ENCODE measurements at places on chromosomes 6 and 20. TPM values are rescaled to one million over a fixed set of nuclear protein-coding genes. Genes with fewer than 3 reads are reported as not detected.

DNA sequence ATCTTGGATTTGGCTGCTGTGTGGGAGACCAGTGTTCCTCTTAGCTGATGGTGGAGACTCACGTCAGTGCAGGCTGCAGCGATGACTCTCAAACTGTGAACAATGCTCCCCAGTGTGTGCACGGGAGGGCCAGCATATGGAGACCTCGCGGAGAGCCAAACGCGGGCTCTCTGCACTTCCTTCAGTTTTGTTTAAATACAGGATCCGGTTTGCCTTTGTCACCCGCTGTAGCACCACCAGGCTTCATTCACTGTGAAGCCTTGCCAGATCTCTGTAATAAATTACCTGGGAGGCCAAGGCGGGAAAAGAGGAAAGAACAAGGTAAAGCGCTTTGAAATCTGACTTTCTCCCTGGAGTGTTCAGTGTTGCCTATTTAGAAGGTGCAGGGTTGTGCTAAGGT, 30.7 kb upstream of the TMEM14A start:
- no peaks in the 10 kb centered on the region for H3K36me3 ChIP-seq
- H3K27ac ChIP-seq = no peak overlapping the region
- H3K4me3 ChIP-seq = no peak overlapping the region
- H3K27me3 ChIP-seq = peaks cover 14% of the 10 kb centered on the region
- DNase-seq = no peak

GRCh38 chr6:6997263-6998193, 110.2 kb upstream of the RREB1 start:
- DNase-seq = no peak

GRCh38 chr20:38692436-38693411, 31.6 kb upstream of the SLC32A1 start:
- H3K27ac ChIP-seq = no peak overlapping the region
- no peaks in the 10 kb centered on the region for H3K4me1 ChIP-seq
- H3K36me3 ChIP-seq = no peaks in the 10 kb centered on the region
- H3K4me3 ChIP-seq = no peak overlapping the region

The TBXT gene
- polyA plus RNA-seq = not detected

The SMAP1 gene
- polyA plus RNA-seq = 16.2 TPM

The TUBE1 gene
- 15.4 TPM for polyA plus RNA-seq

Measured in keratinocyte (primary cell).